ENCODE measurements at places on chromosomes 7 and 10.
A peak's percentile ranks its signal among the peaks of the same experiment; 100 is the strongest.

- DNase-seq = peak; percentile 80
Observed at GRCh38 chr10:59709395-59710125, at the start of gene SLC16A9. TSS of gene SLC16A9 (minus strand) at chr10:59709850. CDS start at chr10:59684291, 25,559 bp downstream.

- DNase-seq = no peak
Observed at GRCh38 chr10:51311228-51311627, 236.9 kb downstream of the PRKG1 start.

- DNase-seq = no peak
Observed at GRCh38 chr7:49397750-49398149, 375.7 kb upstream of the VWC2 start.

DNA sequence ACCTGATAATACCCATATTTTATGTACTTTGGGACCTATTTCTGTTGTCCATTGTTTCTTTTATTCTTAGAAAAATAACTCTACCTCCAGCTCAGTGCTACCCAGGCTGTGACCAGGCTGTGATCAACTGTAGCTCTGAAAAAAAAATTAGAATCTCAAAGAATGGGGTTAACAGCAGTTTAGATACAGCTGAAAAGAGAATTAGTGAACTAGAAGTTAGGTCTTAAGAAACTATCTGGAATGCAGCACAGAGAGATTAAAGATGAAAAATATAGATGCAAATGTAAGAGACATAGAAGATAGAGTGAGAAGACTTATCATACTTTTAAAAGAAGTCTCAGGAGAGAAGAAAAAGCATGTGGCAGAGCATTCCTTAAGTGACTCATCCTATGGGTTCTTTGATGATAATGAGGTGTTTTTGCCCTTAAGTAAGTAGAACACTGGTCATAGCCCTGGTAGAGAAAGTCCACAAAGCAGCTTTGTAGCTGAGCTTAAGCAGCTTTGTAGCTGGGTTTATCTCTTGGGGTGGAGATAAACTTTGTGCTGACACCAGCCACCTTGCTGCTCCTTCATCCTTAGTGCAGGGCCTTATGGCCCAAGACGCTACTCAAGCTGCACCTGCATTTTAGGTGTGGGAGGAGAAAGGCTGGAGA is 27.3 kb upstream of the SFRP5 start:
- no peak for DNase-seq

- no peak for DNase-seq
Observed at GRCh38 chr10:23198940-23199767, 7.0 kb downstream of the PTF1A start.

DNA sequence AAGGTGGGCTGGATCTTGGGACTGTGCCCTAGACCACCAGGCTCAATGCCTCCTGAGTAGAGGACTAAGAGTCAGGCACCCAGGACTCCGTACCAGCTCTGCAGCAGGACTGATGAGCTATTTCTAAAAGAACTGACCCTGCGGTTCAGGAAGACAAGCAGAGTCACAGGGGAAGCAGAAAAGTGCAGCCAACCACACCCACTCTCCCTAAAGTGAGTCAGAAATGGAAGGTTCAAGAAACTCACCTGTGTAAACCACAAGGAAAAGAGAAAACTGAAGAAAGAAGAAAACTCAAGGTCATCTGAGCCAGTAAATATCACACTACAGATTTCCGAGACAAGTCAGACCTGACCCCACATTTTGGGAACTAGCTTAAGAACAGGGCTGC is 2.5 kb downstream of the PARP12 start:
- DNase-seq = no peak

GRCh38 chr7:105098863-105099515 is 85.0 kb downstream of the KMT2E start:
- no peak for DNase-seq

GRCh38 chr7:147089051-147089461 is 972.5 kb downstream of the CNTNAP2 start:
- DNase-seq = no peak

DNA sequence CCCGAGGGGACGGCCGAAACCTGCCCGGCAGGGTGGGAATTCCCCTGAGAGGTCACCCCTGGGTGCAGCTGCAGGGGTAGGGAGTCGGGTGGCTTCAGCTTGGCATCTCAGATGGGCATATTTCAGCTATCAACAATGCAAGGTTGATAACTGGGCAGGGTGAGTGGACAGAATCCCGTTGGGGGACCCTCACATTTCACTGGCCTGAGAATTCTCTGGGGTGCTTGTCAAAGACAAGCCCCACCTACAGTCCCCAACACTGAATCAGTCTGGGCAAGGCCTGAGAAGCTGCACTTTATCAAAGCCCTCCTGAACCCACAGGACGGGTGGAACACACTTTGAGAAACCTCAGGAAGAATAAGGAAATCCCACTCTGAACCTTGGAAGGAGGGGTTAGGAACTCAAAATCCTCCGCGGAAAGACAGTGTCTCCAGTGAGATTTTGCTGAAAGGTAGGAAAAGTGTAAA is 3.1 kb downstream of the RGS10 start:
- DNase-seq = no peak

DNA sequence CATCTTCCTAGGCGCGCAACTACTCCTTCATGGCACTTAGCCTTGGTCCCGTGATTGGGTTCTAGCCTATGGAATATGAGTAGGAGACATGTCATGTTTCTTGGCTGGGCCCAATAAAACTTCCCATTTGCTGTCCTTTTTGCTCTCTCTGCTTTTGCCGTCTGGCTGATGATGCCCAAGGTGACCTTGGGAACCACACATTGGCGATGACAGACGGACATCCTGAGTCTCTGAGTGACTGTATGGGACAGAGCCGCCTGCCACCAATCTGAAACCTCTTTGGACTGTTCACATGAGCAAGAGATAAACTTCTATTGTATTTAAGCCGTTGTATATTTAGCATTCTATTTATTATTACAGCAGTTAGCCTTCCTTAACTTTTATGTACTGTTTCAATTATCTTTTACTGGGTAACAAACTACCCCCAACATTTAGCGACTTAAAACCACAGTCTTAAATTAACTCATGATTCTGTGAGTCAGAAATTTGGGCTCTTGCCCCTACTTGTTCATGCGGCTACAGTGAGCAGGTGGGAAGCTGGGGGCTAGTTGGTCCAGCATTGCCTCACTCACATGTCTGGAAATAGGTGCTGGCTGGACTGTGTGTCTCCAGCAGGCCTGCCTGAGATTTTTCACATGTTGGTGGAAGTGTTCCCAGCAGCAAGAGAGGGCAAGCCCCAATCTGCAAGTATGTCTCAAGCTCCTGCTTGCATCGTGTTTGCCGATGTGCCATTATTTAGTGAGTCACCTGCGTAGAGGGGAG is 71.7 kb downstream of the NOD1 start:
- DNase-seq = no peak

DNA sequence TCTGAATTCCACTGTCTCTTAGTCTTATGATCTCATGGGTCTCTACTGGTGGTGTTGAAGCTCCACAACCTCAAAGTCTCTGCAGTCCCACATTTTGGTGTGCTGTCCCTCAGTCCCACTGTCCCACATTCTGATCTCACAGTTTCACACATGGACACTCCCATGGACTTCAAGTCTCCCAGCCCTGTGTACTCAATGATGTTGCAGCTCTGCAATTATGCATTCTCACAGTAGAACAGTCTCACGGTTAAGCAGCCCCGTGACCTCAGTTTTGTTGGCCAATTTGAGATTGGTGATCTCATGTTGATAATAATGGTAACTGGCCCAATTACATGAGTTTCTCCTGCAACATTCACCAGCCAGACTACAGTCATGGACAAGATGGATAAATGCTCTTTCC is 109.4 kb downstream of the ODAD2 start:
- no peak for DNase-seq

GRCh38 chr7:50426280-50427045 is 23.7 kb downstream of the FIGNL1 start:
- DNase-seq = no peak

- no peak for DNase-seq
Observed at GRCh38 chr7:44917465-44917864, 32.1 kb upstream of the PURB start.

- DNase-seq = no peak
Observed at GRCh38 chr7:33143996-33144718, 14.8 kb downstream of the BBS9 start.

- DNase-seq = no peak
Observed at GRCh38 chr10:49396666-49396999, 744 bp upstream of the DRGX start.

DNA sequence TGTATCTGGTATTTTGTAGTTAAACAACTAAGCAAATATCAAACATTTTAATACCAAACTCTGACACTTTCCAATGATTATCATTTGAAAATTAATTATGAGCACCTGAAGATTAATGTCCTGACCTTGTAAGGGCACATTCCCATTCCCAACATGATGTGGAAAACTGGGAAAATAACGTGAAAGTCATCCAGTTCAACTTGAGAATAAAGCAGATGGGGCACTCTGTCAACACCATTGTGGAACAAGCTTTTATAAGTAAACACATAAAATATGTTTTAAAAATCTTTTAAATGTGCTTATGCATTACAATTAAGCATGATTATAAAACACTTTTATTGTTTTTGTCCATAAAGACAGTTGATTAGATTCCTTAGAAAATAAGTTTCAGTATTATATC is 14.1 kb downstream of the STEAP2 start:
- no peak for DNase-seq

DNA sequence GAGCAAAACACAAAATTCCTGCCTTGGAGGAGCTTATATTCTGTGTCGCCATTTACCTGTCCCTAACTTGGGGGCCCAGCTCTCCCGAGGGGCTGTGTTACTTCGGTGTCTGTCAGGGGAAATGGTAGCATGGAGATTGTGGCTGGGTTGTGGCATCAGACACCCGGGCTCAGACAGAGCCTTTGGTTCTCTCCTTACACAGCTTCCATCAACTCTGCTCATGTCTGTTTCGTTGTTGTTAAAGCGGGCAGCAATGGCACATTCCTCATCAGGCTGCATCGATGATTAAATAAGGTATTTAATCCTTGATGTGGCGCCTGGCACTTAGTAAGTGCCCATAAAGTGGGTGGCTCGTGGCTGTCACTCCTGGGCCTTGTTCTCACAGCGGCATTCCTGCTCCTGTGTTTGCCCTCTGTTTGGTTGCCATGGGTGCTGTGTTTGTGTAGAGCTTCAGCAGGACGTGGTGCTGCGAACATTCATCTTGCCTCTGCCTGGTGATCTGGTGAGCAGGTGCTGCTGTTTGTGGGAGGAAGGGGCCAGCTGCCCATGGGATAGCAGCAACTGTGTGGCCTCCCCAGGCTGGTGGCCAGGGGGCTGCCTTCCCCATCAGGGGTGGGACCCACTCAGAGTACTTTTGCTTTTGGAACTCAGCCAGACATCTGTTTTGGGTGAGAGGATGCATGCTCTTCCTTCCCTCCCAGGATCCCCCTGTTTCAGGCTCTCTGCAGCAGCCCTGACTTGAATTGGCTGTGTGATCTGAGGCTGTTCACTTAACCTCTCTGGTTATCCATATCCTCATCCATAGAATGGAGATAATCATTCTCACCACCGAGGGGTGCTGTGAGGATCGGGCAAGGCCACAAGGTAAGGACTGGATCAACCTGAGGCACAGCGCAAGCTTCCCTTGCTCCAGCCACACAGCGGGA is 207.2 kb upstream of the SVIL start:
- DNase-seq = no peak

GRCh38 chr7:28037220-28038010 is 143.2 kb downstream of the JAZF1 start:
- no peak for DNase-seq

- no peak for DNase-seq
Observed at GRCh38 chr7:147483634-147484292, 1106.8 kb upstream of the C7orf33 start.

DNA sequence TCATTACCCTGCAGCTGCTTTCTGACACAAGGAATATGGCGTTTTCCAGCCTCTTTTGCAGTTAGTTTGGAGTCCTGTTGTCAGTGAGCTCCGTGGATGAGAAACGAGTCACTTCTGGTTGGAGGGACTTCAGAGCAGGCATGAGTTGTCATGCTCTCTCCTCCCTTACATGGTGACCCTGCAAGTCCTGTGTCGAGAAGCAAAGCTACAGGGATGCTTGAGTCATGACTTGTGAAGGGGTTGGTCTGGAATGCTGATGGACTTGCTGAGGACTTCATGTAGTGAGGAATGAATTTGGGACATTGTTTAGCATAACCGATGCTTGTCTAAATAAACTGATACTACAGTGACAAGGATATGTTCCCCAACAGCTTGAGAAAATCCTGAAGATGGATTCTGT is 108.8 kb downstream of the ADCYAP1R1 start:
- no peak for DNase-seq

GRCh38 chr10:51488766-51489408 is 210.5 kb downstream of the CSTF2T start:
- no peak for DNase-seq

- no peak for DNase-seq
Observed at GRCh38 chr7:28608731-28609130, 196.4 kb downstream of the CREB5 start.

DNA sequence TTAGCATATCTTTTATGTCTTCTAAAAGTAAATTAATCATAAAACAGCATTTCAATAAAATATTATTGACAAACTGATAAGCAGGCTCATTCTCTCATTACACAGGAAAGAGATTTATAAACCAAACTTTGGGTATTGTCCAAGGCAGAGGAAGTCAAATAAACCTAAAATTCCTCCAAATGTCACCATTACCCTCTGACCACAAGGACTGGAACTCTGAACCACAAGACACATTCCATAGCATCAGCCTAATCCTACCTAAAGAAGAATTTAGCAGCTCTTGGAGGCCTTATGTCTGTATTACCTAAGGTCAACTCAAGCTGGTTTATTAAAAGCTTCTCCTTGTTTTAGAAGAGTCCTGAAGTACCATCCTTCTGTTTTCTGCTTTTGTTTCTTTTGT is 82.4 kb upstream of the SLC13A1 start:
- DNase-seq = no peak

DNA sequence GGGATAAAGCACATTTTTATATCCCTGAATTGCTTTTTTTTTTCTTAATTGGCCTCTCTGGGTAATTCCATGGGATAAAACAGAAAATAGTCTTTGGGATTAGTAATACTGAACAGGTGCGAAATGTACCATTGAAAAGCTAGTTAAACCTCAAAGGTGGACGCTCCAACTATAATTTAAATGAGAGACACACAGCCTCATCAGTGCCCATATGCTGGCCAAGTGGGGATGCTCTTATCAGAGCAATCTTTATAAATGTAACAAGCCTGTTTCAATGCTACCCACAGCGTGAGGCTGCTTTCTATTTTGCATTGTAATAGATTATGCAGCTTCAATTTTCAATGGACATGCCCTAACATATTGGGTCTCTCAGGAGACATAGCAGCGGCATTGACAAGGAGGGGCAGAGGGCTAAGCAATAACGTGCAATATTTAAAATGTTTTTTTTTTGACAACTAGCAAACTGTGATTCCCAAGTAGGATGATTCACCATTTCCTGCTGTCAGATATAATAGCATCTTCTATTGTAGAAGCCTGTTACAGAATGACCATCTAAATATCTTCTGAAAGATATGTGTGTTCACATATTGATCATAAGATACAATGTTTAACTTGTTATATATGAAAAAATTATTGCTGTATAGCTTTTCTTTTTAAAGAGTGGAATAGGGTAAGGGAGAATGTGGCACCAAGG is 91.3 kb upstream of the BET1 start:
- DNase-seq = no peak

- no peak for DNase-seq
Observed at GRCh38 chr7:82624337-82624736, 180.8 kb upstream of the CACNA2D1 start.

GRCh38 chr7:93316730-93317129 is 84.6 kb downstream of the VPS50 start:
- DNase-seq = no peak

All from C1 segment of cervical spinal cord (tissue), 14 donors.